ENCODE measurements at places on chromosomes 2 and 18.

DNA sequence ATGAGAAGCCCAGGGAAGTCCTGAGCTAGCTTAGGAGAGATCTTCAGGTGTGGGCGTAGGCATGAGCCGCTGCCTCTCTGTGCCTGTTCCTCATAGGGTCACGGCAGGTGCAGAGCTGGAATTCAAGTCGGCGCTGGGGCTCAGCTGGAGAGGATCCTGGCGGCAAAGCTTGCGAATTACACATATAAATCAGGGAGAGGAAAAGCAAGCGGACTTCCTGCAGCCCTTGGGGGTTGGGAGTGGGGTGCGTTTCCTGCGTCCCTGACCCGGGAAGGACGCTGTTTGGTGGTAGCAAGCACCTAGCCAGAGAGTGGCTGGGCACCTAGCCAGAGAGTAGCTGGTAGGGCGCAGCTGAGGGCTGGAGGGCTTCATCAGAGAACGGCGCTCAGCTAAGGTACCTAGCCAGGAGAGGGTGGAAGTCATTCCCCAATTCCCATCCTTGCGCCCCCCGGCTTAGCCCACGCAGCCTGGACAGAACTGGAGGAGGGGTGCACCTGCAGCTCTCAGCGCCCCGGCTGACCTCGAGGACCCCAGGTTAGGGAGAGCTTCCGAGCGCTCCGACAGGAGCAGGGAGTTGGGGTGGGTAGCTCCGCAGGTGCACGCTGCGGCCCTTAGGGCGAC lies 459 bp upstream of the EFR3B start:
- no peak for DNase-seq

DNA sequence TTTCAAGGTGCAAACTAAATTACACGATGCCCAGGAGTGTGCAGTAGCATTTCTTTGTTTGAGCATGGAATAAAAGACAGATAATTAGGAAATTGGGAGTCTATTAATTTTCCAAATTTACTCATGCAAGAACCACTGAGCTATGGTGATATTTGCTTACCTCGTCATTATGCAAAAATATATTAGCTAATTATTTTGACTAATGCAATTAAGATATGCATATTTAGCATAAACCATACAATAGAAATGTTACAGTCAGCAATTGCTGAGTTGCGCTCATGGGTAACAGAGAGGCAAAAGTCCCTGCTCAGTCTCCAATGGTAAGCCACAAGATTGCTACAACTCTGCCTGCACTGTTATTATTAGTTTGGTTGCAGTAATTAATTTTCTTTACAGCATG lies 342.0 kb downstream of the TXNL1 start:
- no peak for DNase-seq

DNA sequence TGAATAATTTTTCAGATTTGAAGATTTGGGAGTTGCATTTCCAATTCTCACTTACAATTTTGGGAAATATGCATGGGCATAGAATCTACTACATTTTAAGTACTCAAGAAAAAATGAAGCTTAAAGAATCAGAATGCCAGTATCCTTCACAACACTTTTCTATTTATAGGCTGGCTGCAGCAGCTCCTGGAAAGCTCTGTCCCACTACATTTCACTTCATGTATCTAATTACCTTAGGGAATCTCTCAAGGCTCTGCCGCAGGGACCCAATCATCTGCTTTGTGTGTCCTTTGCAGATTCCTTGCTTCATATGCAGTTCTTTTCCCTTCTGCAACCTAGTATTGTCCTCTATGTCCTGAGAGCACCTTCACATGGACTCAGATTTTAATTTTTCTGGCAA lies 102.9 kb downstream of the NUP35 start:
- DNase-seq: no peak

GRCh38 chr2:217802266-217802665 lies 200.5 kb downstream of the TNS1 start:
- no peak for DNase-seq

GRCh38 chr2:223431479-223431878 lies 170.7 kb downstream of the SCG2 start:
- no peak for DNase-seq

- DNase-seq: no peak
These were observed 9.7 kb upstream of the CIB4 start for GRCh38 chr2:26650713-26651469.

DNA sequence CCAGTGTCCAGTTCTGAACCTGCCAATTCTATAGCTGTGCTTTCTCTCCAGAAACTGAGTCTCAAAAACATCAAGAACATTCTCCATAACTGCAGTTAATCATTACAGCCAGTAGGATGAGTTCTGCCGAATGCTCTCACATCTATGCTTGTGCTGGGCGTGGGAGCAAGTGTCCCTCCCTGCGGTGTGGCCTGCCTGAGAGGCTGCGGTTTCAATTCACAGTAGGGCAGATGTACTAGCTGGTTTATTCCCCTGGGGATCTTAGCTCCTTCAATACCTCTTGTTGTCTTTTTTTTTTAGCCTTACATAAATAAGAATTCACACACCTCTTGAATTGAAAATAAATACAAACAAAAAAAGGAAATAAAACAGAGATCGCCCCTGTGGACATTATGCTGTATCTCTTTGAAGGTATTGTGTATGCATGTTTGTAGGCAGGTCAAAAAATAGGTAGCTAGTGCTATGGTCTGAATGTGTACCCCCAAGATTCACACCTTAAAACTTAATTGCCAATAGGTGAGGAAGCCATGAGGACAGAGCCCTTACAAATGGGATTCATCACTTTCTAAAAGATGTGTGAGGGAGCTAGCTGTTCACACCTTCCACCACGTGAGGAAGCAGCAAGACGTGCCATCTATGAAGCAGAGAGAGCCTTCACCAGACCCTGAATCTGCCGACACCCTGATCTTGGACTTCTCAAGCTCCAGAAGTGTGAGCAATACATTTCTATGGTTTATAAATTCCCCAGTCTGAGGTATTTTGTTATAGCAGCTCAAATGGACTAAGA lies 74.3 kb downstream of the BCL2L11 start:
- peak; percentile 17 for DNase-seq

- peak; percentile 44 for DNase-seq
These were observed 19.8 kb upstream of the PDIA6 start for GRCh38 chr2:10832203-10832936.

DNA sequence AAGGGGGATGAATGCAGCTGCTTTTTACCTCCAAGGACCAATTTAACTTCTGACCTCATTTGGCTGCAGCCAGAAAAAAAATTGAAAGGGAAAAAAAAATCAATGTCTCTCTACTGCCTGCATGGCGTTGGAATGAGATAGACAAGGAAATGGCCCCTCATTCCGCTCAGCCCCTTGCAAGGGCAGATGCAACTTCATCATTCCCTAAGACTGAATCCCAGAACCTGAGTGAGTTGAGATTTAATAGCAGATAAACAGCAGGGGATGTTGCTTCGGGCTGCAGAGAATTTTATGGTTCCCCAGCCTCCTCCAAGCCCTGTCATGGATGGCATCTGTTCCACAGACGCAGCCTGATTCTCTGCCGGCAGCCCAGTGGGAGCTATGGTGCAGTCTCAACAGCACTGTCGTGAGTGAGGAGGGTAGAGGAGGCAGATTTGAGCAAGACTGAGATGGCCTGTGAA lies 49.0 kb downstream of the CAPN13 start:
- no peak for DNase-seq

DNA sequence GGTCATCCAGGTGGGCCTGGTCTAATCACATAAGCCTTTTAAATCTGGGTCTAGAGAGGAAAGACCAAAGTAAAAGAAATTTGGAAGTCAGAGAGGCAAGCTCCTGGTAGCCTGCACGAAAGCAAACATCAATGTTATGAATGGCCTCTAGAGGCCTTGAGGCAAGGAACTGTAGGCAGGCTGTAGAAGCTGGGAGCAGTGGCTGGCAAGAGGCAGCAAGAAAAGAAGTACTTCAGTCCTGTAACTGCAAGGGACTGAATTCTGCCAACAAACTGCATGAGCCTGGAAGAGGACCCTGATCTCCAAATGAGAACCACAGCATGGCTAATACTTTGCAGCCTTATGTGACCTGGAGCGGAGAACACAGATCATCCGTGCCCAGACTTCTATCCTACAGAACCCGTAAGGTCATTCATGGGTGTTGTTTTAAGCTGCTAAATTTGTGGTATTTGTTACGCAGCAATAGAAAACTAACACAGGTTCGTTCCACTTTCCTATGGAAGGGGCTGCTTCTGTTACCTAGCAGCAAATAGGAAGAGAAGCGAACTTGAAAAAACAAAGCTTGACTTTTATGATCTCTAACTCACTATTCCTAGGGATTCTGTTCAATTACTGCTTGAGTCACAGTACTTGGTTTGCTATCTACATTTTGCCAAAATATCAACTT lies 1.2 kb downstream of the IMMT start:
- no peak for DNase-seq

DNA sequence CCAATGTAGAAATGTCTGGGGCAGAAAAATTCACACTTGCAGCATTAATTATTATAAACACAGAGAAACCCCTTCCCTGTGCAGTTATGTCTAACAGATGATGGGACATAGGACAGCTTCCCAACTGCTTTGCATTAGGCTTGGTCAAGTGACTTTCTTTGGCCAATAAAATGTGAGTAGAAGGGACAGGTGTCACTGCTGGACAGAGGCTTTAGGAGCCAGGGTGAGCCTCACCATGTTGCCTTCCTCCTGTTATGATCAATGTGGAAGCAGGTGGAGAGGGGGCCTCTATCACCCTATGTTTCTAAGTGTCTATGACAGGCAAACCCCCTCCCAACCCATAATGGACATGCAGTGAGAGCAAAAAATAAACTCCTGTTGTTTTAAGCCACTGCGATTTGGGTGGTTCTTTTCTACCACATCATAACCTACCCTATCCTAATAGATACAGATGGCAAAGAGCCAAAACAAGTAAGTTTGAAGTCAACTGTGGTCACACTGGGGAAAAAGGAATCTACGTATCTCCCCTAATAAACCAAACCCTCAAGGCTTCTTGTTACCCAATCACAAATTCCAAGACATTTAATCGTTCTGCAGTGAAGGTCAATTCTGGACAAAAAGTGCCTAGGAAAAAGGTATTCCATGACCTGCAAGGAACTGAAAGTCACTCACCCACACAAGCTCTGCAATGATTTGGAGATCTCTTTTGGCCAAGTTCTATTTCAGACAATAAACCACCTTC lies 28.6 kb upstream of the POU3F3 start:
- DNase-seq: no peak

DNA sequence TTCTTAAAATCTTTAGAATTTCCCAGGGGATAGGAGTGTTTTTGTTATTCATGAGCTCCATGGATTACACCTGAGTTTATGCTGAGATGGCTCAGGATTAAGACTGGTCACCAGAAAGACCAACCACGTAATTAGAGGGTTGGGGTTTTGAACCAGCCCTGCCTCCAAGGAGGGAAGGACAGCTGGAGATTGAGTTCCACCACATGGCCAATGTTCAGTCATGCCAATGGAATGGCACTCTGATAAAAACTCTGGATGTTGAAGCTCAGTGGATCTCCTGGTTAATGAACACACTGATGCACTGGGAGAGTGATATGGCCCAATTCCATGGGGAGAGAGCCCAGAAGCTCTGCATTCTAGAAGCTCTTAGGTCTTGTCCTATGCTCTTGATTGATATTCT lies 38.7 kb upstream of the PTPN4 start:
- no peak for DNase-seq

- no peak for DNase-seq
These were observed 65.4 kb upstream of the DSG1 start for GRCh38 chr18:31252522-31252921.

DNA sequence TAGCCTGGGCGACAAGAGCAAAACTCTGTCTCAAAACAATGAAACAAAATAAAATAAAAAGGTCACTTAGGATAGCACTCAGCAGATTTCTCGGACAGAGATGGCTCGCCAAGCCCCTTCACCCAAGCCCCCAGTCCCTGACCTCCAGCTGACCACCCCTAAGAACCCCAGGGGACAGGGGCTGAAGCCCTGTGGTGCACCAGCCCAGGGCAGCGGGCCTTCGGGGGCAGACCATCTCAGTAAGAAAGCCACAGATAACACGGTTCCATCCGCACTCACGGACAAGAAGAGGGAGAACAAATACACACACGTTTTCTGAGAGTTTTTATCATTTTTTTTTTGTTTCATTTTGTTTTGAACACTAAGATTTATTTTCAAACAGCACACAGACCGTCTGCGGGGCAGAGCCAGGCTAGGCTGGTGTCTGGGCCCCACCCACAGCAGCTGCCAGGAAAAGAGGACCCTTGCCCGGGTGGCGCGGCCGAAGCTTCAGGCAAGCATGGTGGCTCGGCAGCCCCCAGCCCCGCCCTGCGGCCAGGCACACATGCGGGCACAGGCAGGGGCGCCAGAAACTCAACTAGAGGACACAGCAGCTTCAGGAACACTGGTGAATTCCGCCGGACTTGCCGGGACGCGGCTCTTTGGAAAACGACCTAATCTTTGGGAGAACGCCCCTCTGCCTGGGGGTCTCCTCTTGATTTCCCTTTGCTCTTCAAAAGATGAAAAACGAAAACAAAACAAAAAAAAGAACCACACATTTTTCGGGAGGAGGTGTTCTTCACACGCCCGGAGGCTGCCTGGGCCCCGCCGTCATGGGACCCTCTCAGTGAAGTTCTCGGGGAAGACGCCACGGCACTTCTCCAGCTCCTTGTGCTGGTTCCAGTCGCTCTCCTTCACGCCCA lies 59.0 kb downstream of the BIN1 start:
- no peak for DNase-seq

DNA sequence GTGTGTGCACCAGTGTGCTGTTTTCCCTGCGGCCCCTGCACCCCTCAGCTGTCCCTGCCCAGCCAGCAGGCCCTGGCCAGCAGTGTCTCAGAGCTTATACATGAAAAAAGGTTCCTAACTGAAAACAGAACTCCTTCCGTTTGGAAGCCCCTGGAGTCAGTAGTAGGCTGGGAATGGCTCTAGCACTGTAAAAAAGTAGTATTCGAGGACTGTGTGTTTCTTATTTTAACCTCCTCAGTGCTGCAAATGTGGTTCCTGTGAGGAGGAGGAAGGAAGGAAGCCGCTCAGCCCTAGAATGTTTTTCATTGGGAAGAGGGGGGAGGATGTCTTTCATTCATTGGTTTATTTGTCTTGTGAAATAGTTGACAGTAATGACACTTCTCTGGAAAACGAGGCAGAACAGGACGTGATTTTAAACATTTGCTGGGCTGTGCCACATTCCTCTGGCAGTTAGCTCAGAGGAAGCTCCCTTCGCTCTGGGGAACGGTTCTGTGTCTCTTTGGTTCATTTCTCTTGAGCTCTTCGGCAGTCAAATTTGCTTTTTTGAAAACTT lies 103.5 kb downstream of the SPTBN1 start:
- no peak for DNase-seq

DNA sequence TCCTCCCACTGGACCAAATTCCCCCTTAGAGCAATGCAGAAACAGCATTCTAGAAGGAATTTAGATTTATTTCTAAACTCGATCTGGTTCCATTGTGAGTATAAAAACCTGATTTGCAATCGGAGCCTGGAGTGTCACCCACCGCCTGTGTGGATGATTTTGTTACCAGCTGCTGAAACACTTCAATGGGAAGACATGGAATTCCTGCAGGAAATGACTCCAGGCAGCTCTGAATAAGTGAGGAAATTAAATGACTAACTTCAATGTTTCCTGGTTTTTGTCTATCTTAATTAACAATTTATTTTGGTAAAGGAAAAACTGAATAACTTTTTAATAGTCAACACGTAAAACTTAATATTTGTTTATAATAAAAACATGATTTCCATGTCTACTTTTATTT lies 19.3 kb downstream of the CTAGE1 start:
- DNase-seq: no peak

- DNase-seq: no peak
These were observed 56.2 kb upstream of the HS6ST1 start for GRCh38 chr2:128374711-128375413.

Measured in smooth muscle cell of the brain vasculature (primary cell).